ENCODE measurements at places on chromosomes 2 and 18. TPM values are rescaled to one million over a fixed set of nuclear protein-coding genes. Genes with fewer than 3 reads are reported as not detected.

DNA sequence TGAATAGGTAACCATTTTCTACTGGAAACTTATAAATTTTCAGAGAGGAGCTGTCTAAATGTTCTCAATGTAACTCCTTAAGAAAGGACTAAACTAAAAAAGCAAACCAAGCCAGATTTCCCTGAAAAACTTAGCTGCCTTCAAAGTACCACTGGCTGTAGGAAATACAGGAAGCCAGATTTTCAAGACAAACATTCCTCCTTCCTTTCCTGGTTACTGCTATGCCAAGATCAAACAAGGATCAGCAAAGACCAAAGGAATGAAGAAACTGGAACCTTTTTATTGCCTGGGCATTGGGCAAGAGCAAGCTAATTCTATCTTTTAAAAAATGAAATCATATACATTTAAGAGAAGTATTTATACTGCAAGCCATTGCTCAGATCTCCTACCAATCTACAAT, 212.7 kb downstream of the DYM start:
- no peak for DNase-seq

- DNase-seq: no peak
Measured at GRCh38 chr2:19548116-19548515, 189.7 kb upstream of the OSR1 start.

GRCh38 chr2:240913810-240914644, 7.9 kb downstream of the CROCC2 start:
- DNase-seq: peak; percentile 91

GRCh38 chr2:16155366-16155765, 215.0 kb downstream of the MYCN start:
- DNase-seq: no peak

GRCh38 chr2:221461901-221462300, 110.2 kb downstream of the EPHA4 start:
- no peak for DNase-seq

GRCh38 chr2:79855264-79856006, 342.6 kb downstream of the CTNNA2 start:
- no peak for DNase-seq

The FOXD4L1 gene
- total RNA-seq: 0.19 TPM

DNA sequence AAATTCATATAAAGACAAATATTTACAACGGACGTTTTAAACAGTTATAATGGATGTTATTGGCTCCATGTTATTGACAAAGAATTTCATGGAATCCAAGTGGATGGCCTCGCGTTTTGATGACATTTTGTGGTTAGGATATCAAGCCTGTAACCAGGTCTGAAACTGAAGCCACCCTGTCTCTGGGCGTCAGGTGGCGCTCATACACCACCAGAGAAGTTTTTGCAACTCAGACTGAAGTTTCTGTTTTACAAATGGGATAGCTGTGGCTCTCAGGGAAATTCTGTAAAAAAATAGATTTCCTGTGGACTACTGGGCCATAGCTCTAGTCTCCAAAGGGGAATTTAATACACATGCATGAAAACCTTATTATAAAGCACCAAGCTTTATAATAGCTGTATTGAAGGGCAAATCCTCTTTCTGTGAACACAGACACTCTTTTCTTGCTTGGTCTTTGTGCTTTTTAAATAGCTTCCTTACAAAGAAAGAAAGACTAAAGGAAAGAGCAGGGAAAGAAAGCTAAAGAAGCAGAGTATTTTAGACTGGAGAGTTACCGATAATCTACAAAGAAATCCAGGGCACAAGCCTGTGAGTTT, 86.7 kb downstream of the C18orf54 start:
- DNase-seq: peak; percentile 76

- DNase-seq: no peak
Measured at GRCh38 chr2:130913891-130914290, 77.2 kb downstream of the ARHGEF4 start.

The ST6GAL2 gene
- total RNA-seq: 1.2 TPM

- no peak for DNase-seq
Measured at GRCh38 chr18:12027046-12027445, 45.7 kb downstream of the IMPA2 start.

- DNase-seq: peak; percentile 53
Measured at GRCh38 chr2:63050334-63051041, at the start of gene OTX1. Gene OTX1 (plus strand): TSS chr2:63050830. CDS start chr2:63052991, 2,161 bp downstream.

- peak; percentile 68 for DNase-seq
Measured at GRCh38 chr2:221570321-221570935, 1.7 kb downstream of the EPHA4 start.

The UGT1A10 gene
- total RNA-seq: not detected

GRCh38 chr2:1053786-1054185, 103.1 kb downstream of the SNTG2 start:
- DNase-seq: no peak

The SLC16A14 gene
- total RNA-seq: 6.6 TPM

DNA sequence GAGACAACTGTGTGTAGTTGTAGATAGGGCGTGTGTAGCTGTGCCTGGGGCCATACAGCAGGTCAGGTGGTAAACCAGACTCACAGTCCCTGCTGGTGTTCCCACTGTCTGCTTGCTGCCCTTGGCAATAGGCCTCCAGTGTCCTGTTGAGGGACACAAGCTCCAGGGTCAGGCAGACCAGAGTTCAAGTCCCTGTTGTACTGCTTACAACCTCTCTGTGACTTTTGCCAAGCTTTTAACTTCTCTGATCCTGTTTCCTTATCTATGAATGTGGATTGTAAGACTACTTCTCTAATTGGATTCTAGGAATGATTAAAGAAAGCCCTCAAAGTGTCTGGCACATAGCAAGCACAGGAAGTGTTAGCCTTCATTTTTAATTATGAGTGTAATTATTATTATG, 68.6 kb downstream of the MERTK start:
- no peak for DNase-seq

DNA sequence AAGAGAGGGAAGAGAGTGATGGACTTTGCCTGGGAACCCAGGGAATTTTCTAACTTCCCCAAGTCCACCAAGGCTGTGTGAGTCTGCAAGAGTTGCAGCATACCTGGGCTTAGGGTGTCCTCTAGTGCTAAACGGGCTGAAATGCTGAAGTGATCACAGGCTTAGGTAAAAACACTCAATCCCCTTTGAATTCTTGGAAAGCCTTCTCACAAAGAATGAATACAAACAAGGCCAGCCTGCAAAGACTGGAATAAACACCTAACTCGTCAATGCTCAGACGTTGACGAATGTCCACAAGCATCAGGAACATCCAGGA, 30.0 kb upstream of the BMP10 start:
- DNase-seq: no peak

- DNase-seq: no peak
Measured at GRCh38 chr2:4549666-4550210, 846.4 kb downstream of the DCDC2C start.

DNA sequence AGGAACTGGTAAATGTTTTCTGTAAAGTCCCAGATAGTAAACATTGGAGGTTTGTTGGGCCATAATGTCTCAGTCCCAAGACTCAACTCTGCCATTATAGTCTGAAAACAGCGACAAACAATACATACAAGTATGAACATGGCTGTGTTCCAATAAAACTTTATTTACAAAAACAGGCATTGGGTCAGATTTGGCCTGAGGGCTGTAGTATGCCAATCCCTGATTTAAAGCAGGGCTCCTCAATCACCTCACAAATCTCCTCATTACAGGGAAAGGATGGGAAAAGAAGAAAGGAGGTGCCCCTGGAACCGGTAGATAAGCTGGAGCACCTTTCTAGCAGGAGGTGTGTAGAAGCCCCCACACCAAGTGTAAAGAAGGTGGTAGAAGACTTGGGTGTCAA, 48.9 kb upstream of the UPP2 start:
- no peak for DNase-seq

GRCh38 chr2:47451790-47452189, 48.8 kb downstream of the MSH2 start:
- no peak for DNase-seq

DNA sequence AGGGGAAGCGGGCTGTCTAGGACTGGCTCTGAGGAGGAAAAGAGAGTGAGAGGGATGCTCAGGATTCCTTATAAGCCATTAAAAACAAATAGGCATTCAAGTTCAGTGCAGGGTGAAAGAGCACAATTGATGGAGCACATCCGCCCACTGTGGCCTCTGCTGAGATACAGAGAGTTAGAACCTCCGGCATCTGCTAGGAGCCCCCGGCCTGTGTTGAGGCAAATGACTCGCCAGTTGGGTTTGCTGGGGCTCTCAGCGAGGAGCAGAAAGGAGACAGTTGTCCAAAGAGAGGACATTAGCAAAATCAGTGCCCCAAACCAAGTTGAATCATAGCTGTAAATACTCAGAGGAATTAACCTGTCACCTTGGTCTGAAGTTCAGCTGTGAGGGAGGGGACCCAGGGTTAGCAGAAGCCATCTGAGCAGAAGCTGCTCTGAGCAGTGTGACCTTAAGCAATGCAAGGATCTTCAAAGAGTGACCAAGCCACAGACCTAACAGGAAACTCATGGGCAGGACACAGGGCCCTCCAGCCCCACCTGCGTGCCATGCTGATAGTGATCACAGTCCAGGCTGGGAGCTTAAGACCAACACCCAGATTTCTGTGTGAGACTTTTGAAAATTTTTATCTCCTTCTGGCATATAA, 23.3 kb upstream of the IL18RAP start:
- DNase-seq: no peak

The PLEK gene
- 17.3 TPM for total RNA-seq

The RTP5 gene
- 0.13 TPM for total RNA-seq

DNA sequence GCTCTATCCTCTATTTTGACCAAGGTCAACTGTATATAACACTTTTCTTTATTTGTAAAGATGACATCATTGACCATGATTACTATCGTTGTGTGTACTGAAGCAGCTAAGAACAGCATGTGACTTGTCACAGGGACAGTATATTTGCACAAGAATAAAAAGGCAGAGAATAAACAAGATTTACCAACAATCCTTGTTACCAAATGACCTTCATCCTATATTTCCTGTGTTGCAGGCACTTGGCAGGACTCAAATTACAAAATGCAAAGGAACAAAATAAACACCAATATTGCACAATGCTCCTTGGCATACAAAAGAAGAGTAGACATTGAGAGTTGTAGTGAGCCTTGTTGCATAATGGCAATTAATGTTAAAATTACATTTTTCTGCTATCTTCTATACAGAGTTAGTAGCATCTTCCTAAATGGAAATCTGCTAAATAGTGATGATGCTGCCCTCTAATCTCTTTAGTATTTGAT, 61.8 kb downstream of the RFTN2 start:
- DNase-seq: peak; percentile 62

- DNase-seq: no peak
Measured at GRCh38 chr2:223084873-223085272, 32.9 kb downstream of the KCNE4 start.

The ITGA4 gene
- 23.5 TPM for total RNA-seq

The CXCR1 gene
- total RNA-seq: 0.09 TPM

DNA sequence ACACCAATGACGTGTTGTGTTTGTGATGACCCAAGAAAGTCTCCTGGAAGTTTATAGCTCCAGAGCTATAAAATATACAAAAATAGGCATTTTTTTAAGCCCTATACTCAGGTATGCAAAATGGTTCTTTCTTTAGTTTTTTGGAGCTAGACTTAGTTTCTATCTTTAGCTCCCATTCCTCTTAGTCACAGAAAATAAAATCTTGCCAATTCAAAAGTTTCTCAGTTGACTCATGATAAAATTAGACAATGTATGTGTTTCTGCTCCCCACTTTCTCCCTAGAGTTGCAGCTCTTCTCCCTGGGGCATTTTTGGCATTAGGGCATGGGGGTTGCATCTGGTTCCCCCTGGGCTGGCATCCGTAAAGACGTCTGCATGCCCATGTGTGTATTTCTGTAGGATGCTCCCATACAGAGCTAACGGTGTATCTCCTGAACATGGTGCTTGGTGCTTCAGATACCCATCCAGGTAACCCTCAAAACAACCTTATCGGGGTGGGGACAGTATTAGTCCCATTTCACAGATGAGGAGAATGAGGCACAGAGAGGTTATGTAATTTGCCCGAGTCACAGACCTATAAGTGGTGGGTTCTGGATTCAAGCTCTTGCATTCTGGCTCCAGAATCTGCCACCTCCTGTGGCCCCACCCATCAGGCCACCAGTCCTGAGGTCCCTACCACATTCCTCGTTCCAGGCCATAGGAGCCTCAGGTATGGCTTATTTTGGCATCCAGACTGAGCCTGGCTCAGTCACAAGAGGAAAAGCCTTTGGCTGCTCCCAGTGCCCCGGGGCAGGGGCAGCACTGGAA, 43.1 kb upstream of the ASAP2 start:
- no peak for DNase-seq

GRCh38 chr2:200340508-200341224, 34.2 kb downstream of the SPATS2L start:
- no peak for DNase-seq

- DNase-seq: no peak
Measured at GRCh38 chr18:79859314-79859713, 61.6 kb downstream of the KCNG2 start.

- DNase-seq: no peak
Measured at GRCh38 chr2:96626553-96626942, 11.6 kb downstream of the KANSL3 start.

The POTEC gene
- not detected for total RNA-seq

The SIX3 gene
- 0.16 TPM for total RNA-seq

- no peak for DNase-seq
Measured at GRCh38 chr2:161824226-161824625, 200.0 kb downstream of the SLC4A10 start.

DNA sequence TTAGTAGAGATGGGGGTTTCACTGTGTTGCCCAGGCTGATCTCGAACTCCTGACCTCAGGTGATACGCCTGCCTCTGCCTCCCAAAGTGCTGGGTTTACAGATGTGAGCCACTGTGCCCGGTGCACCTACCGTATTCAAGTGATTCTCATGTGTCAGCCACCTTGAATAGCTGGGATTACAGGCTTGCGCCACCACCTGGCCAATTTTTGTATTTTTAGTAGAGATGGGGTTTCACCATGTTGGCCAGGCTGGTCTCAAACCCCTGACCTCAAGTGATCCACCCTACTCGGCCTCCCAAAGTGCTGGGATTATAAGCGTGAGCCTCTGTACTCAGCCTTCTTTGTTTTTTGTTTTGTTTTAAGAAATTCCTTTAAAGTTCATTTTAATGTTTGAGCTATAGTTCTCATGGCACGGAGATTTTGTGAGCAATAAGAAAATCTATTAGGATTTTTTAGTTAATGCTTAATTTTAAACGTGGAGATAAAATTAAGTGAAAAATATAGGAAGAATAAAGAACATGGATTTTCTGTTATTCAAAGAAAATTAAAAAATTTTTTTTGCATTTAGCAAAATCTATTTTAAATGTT, 242.6 kb downstream of the PHLPP1 start:
- peak; percentile 32 for DNase-seq

The GPR155 gene
- 7.6 TPM for total RNA-seq

GRCh38 chr18:14179306-14179705, 47.1 kb upstream of the ZNF519 start:
- no peak for DNase-seq

- no peak for DNase-seq
Measured at GRCh38 chr2:69570474-69570873, 73.1 kb downstream of the AAK1 start.

- DNase-seq: no peak
Measured at GRCh38 chr2:109312902-109313301, 183.9 kb downstream of the SH3RF3 start.

GRCh38 chr2:42562474-42563144, 5.8 kb upstream of the MTA3 start:
- DNase-seq: no peak

The AQP4 gene
- 11.6 TPM for total RNA-seq

Measured in kidney (tissue), 22 donors.